BJ (cell line): ENCODE measurements at places on chromosomes 16 and 17.
A peak's percentile ranks its signal among the peaks of the same experiment; 100 is the strongest.

DNA sequence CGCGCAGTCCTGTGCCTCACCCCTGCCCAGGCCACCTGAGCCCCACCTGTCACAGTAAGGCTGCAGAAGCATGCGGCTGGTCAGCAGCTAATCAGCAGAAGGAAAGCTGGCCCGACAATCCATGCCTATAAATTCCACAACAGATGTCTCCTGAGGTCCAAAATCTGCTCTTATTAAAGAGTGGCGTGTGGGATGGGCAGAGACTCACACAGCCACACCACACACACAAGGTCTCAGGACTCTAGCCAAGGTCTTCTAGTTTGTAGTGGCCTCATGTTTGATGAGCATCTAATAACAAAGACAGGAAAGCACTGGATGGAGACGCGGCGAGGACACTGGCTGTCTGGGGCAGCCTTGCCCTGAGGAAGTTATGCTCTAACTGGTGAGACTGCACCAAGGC lies 55.9 kb downstream of the ANKRD11 start:
- no peak for DNase-seq

DNA sequence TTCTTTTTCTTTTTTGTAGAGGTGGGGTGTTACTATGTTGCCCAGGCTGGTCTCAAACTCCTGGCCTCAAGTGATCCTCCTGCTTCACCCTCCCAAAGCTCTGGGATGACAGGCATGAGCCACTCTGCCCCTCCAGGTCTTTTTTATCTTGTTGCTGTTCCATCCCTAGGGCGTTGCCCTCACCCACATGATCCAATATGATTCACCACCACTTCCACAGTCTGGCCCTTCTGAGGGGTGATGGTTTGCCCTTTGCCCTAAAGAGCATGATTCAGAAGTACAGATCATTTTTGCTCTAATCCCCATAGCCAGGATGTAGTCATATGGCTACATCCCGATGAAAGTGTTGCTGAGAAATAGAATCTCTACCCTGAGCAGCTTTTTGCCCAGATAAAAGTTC lies 18.8 kb downstream of the STX4 start:
- DNase-seq: peak; percentile 87

DNA sequence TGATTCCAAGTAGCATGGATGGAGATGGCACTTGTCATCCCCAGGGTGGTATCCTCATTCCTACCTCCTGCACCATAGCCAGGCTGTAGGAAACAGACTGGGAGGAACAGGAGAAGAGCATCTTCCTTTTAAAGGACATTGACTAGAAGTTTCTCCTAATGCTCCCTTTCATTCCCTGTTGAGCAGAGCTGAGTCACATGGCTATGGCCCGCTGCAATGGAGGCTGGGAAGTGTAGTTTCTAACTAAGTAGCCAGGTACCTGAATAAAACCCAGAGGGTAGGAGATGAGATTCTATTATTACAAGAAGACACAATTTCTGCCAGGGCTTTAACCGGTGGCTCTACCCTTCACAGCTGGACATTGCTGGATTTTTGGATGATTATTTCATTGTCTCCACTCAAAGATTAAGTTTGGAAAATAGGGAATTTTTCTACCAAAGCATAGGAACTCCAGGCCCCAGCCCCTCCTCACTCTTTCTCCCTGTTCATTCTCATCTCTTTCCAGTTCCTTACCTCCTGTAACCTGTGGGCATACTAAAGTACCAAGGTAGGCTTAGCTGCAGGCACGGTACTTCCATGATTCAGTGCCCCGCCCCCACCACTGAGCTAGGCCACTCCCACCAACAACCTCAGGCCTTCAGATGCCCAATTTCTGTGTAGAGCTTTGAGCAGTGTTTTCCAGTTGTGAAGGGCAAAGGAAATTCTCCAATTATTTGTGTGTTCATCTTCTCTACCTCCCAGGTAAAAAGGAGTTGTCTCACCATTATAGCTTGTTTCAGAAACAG lies 378.3 kb downstream of the CDH13 start:
- no peak for DNase-seq

GRCh38 chr17:32673964-32674363 lies 187.2 kb downstream of the CDK5R1 start:
- DNase-seq: no peak

GRCh38 chr17:83009414-83010205 lies 69.8 kb upstream of the METRNL start:
- no peak for DNase-seq

- peak; percentile 95 for DNase-seq
These were observed 32.9 kb downstream of the TK2 start for GRCh38 chr16:66516808-66517585.

DNA sequence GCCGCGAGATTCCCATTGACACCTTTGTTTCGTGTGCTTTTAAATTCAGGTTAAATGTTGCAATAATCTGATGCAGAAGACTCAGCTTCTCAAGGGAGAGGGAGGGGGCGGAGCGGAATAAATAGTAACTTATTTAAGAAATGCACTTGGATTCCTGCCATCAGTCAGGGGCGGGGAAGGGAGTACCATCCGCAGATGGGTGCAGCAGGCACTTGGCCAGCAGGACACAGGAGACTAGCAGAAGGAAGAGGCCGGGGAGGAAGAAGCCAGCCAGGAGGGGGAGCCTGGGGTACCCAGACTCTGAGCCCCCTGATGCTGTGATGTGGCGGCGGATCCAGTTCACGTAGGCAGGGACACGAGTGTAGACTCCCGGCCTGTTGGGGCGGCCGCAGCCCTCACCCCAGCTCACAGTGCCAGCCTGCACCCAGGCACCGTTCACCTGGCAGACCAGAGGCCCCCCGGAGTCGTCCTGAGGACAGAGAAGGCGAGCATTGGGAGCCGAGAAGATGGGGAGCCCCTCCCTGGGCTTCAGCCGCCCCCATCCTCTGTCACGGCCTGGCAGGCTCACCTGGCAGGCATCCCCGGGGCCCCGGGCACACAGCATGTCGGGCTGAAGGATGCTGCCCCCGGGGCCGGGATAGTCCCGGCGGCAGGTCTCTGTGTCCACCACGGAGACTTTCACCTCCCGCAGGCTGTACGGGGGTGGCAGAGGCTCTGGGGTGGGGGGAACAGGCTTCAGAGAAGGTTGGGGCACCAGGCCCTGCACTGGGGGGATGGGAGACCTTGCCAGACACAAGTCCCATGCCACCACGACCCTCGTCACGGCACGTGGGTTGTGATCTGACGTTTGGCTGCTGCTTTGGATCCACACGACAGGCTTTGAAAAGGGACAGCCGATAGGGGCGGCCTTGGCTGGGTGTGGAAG lies 3.2 kb downstream of the TPSG1 start:
- DNase-seq: no peak
